ENCODE measurements at places on chromosomes 11 and 22. TPM values are rescaled to one million over a fixed set of nuclear protein-coding genes. Genes with fewer than 3 reads are reported as not detected.

The OR51I1 gene
- total RNA-seq = not detected

The RASSF10 gene
- total RNA-seq = 0.24 TPM

DNA sequence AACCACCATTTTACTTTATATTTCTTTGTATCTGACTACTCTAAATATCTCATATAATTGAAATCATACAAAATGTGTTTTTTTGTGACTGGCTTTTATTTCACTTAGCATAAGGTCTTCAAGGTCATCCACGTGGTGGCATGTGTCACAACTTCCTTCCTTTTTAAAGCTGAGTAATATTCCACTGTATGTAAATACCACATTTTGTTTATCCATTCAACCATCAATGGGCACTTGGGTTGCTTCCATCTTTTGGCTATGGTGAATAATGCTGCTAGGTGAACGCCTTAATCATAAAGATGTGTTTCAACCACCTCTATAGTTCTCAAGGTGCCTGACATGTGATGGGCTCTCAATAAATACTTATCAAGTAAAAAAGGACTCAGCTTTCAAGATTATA lies 15.5 kb downstream of the RAB30 start:
- no peaks in the 10 kb centered on the region for H3K27me3 ChIP-seq
- H3K4me3 ChIP-seq = no peak overlapping the region
- H3K27ac ChIP-seq = no peak overlapping the region

- no peak overlapping the region for H3K27ac ChIP-seq
- H3K4me3 ChIP-seq = no peak overlapping the region
- H3K4me1 ChIP-seq = no peaks in the 10 kb centered on the region
- no peak for DNase-seq
- no peaks in the 10 kb centered on the region for H3K27me3 ChIP-seq
Measured at GRCh38 chr22:48320683-48321451, 1506.8 kb downstream of the BRD1 start.

DNA sequence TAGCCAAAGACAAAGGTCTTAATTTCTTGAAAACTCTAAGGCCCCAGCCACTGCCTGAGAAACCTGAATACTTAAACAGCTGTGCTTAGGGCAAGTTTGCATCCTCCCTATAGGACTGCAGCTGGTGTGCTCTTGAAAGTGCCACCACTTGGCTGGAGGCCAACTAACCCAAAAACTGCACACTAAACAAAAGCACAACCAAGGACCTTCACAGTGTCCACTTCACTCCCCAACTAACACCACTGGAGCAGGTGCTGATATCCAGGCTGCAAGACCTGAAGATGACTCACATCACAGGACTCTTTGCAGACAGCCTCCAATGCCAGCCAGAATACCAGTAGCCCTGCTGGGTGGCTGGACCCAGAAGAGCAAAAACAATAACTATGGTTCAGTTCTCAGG lies 357.7 kb upstream of the ARHGAP42 start:
- no peaks in the 10 kb centered on the region for H3K36me3 ChIP-seq
- no peak overlapping the region for H3K4me3 ChIP-seq
- H3K27ac ChIP-seq = no peak overlapping the region
- H3K4me1 ChIP-seq = no peaks in the 10 kb centered on the region
- no peak for DNase-seq

GRCh38 chr11:17531071-17531600 lies 13.1 kb downstream of the USH1C start:
- H3K4me3 ChIP-seq = no peak overlapping the region
- peaks cover 27% of the 10 kb centered on the region for H3K4me1 ChIP-seq
- no peak overlapping the region for H3K27ac ChIP-seq
- no peaks in the 10 kb centered on the region for H3K36me3 ChIP-seq
- no peak for DNase-seq
- H3K27me3 ChIP-seq = no peaks in the 10 kb centered on the region

DNA sequence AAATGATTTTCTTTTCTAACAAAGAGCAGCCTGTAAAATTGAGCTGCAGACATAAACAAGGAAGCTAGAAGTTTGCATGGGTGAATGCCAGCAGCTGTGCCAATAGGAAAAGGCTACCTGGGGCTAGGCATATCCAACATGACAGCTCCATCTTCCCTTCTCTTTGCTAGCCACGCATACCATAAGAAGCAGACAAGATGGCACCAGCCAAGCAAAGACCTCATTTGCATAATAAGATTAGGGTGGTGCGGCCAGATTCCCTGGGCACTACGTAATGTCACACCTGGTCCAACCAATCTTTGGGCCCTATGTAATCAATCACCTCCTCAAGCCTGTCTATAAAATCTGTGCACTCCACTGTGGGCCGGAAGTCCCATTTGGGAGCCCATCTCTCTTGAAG lies 108.3 kb downstream of the SWAP70 start:
- H3K36me3 ChIP-seq = no peaks in the 10 kb centered on the region
- H3K4me1 ChIP-seq = peaks cover 5% of the 10 kb centered on the region
- no peaks in the 10 kb centered on the region for H3K27me3 ChIP-seq
- DNase-seq = no peak
- H3K4me3 ChIP-seq = no peak overlapping the region

GRCh38 chr22:32532820-32533128 lies 58.2 kb downstream of the FBXO7 start:
- no peak overlapping the region for H3K4me3 ChIP-seq
- H3K27me3 ChIP-seq = no peaks in the 10 kb centered on the region
- H3K27ac ChIP-seq = peak overlapping the region; percentile 73

Measured in thyroid gland (tissue), 4 donors.